Tracheal epithelial cell (primary cell): ENCODE measurements at places on chromosomes 3 and 15. TPM values are rescaled to one million over a fixed set of nuclear protein-coding genes. Genes with fewer than 3 reads are reported as not detected.

The UPK1B gene
- total RNA-seq = 13.0 and 47.5 TPM in 2 replicates

The DISP2 gene
- total RNA-seq = under 0.01 TPM in 2 replicates

The MRPS22 gene
- 72.5 and 91.1 TPM in 2 replicates for total RNA-seq

The C3orf80 gene
- total RNA-seq = under 0.01 TPM in 1 of 2 replicates, not detected in the other

The CAMKV gene
- not detected in 2 replicates for total RNA-seq

The C15orf61 gene
- 5.5 and 5.8 TPM in 2 replicates for total RNA-seq

The GHRL gene
- total RNA-seq = not detected in 2 replicates

The CCDC39 gene
- total RNA-seq = not detected in 2 replicates

The ZNF80 gene
- total RNA-seq = not detected in 2 replicates

The PRR20G gene
- total RNA-seq = not detected in 2 replicates

The RARRES1 gene
- total RNA-seq = 0.85 and 1.2 TPM in 2 replicates

The GOLGA8T gene
- not detected in 2 replicates for total RNA-seq

The DPH3 gene
- total RNA-seq = 10.2 and 12.5 TPM in 2 replicates

The CCR9 gene
- not detected in 2 replicates for total RNA-seq

The CCDC54 gene
- total RNA-seq = not detected in 2 replicates

The CYP1A2 gene
- not detected in 2 replicates for total RNA-seq

The ZNF860 gene
- 1.4 and 1.9 TPM in 2 replicates for total RNA-seq

The SLC2A2 gene
- under 0.01 TPM in 1 of 2 replicates, not detected in the other for total RNA-seq

The KBTBD8 gene
- 0.64 and 1.4 TPM in 2 replicates for total RNA-seq

The IL16 gene
- total RNA-seq = under 0.01 TPM in 2 replicates

The MEX3B gene
- 0.64 and 3.4 TPM in 2 replicates for total RNA-seq

The SAXO2 gene
- total RNA-seq = under 0.01 TPM in 1 of 2 replicates, not detected in the other
